ENCODE measurements at places on chromosomes 12 and 14.

GRCh38 chr12:92446083-92446460, 256.7 kb upstream of the PLEKHG7 start:
- no peak for DNase-seq

DNA sequence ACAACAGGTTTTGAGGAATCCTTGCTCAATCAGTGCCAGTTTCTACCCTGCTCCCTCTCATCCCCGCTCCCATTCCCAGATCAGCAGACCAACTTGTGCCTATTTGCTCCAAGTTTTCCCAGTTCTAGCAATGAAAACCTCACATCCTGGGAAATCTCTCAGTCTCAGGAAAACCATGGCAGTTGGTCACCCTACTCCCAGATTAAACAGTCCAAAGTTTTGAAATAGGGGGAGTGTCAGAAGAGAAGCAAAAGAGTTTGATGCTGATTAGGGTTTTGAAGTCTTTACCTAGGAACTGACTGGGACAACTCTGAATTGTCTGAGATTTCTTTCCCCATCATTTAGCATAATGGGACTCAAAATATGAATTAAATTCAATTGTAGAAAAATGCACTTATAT, 95.8 kb upstream of the ARID2 start:
- no peak for DNase-seq

GRCh38 chr12:6438345-6438744, 6.4 kb upstream of the CD27 start:
- DNase-seq = no peak

DNA sequence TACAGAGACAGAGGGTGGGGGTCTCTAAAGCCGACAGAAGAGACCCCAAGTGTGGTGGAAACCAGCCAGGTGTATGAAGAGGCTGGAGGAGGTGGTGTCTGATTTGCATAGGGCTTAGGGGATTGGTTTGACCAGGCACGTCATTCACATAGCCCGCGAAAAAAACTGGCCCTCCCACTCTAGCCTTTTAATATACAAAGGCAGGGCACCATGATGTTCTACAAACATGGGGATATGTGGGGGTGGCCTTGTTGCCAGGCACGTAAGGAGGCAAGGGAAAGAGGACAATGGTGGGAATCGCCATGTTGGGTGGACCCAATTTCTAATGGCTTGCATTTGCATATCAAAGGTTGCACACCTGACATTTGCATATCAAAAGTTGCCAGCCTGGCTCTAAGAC, 13.2 kb downstream of the LALBA start:
- DNase-seq = no peak

DNA sequence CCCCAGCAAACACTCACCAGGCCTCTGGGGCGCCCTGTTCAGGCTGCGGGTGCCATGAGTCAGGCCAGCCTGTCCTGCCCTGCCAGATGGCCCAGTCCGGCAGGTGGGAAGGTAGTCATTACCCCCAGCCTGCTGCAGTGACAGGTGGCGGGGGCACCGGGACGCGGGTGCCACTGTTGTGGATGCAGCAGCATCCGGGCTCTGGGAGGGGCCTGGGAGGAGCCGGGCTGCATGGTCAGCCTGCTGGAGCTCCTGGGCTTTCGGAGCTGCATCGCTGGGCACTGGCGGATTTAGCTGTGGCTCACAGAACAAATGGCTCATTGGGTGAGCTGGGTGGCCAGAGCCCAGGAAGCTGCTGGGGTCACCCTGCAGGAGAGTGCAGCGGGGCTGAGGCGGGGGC, 13.5 kb downstream of the CEP170B start:
- DNase-seq = no peak

GRCh38 chr14:71029236-71029781, 122.0 kb downstream of the PCNX1 start:
- no peak for DNase-seq

DNA sequence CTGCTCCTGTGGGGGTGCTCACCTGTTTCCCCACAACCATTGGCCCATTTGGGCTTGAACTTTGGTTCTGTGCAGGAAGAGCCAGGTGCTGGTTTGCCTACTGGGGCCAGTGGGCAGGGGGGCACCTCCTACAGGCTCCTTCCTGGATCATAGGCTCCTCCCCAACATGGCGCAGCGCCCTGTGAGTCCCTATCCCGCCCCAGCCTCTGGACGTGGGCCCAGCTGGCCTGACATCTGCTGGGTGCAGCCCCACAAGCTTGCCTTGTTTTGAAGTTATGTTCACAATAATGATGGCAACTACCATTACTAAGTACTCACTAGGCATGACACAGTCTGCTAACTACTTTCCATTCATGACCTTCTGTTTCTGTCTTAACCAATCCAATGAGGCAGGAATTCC, 147.8 kb downstream of the RBM19 start:
- no peak for DNase-seq

DNA sequence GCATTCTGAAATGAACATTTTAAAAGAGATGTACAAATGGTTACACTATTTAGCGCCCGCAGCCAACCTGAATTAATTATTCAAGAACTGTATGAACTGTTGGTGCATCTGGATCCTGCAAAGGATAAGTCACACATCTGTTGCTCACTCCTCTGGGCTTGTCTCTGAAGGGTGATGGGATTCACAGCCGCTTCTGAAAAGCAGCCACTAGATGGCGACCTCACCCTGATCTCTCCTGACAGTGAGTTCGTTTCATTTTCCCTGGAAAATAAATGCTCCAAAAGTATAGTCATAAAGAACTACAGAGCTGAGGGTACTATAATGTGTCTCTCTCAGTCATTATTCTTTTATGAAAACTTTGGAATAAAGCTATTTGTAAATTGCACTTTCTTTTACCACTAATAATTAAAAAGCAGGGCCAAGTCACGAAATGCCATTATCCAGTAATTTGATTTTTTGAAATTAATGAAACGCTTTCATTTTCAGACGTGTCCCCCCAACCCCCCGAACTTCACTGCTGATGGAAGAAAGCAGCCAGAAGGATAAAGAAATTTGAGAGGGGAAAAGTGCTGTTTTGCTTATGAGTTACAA, 789.6 kb downstream of the NRXN3 start:
- no peak for DNase-seq

GRCh38 chr12:58502841-58503240, 417.5 kb downstream of the LRIG3 start:
- no peak for DNase-seq

GRCh38 chr12:43840338-43840737, 4.5 kb downstream of the TMEM117 start:
- DNase-seq = no peak

- DNase-seq = no peak
These were observed 511.0 kb downstream of the TMEM121 start for GRCh38 chr14:106037380-106037779.

DNA sequence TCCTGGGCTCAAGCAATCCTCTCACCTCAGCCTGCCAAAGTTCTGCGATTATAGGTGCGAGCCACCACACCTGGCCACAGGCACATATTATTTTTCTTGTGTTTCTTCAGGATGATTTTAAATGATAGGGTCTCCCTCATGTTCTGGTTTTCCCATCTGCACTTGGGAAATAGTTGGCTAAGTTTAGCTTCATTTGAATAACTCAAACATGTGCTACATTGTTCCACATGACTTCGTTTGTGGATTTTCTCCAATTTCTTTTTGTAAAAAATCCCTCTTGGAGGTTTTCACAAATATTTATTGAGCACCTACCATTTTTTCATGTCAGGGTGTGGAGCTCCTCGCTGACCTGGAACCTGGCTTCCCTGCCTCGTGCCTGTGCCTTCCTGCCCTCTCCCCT, 55.2 kb upstream of the GNPNAT1 start:
- no peak for DNase-seq

- DNase-seq = no peak
These were observed 30.6 kb upstream of the TUBA1A start for GRCh38 chr12:49219417-49220026.

GRCh38 chr12:120006258-120006975, 17.4 kb downstream of the BICDL1 start:
- no peak for DNase-seq

DNA sequence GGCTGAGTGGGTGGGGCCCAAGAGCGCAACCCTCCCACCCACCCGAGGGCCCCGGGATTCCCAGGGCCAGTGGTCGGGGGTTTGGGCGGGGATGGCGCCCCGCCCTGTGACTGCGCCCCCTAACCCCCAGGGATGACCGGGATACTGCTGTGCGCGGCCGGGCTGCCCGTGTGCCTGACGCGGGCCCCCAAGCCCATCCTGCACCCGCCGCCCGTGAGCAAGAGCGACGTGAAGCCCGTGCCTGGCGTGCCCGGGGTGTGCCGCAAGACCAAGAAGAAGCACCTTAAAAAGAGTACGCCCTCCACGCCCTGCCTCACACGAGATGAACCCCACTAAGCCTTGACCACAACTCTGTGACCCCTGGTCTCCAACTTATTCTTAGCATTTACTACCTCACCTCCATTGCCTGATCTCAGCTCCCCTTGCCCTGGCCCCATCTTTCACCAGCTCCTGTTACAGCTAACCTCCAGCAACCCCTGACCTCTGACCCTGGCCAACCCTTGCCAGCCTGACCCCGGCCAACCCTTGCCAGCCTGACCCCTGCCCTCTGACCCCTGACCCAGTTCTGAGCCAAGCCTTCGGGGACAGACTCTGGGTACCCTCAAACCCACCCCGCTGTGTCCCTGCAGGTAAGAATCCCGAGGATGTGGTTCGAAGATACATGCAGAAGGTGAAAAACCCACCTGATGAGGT, 37.0 kb downstream of the DTX1 start:
- no peak for DNase-seq

- no peak for DNase-seq
These were observed 128.0 kb downstream of the NUAK1 start for GRCh38 chr12:106010741-106011140.

DNA sequence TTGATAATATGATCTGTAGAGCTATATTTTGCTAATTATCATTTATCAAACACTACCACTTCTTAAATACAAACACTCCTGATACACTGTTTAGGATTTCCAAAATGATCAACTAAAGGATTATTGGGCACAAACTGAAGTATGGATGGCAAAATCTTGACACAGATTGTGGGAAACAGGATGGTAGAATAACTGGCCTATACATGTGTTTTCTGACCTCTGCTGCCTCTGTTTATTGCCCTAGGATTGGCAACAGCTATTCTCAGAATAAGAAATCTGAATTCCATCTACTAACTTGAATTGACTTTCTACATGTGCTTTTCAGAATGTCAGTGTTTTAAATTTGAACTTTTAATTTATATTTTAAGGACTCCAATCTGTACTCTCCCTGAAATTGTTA, 209.1 kb downstream of the MED13L start:
- no peak for DNase-seq

DNA sequence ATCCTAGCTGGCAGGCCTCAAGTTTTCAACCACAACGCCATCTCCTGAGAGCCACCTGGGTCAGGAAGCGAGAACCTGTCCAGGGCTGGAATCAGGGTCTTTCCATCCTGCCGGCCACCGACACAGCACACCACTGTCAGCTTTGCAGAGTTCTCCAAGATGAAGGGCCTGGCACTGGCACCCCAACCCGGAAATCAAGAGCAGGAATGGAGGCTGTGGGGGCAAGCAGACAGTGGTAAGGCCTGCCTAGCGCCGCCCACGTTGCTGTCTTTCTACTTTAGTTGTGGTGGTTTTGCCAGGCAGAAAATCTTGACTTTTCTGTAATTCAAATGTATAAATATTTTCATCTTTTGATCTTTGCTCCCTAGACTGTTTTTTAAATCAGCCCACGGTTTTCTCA, 90.7 kb downstream of the ITPK1 start:
- no peak for DNase-seq

GRCh38 chr14:56676042-56676441, 96.4 kb downstream of the TMEM260 start:
- DNase-seq = no peak

- DNase-seq = no peak
These were observed 38.9 kb downstream of the NIN start for GRCh38 chr14:50792051-50792477.

DNA sequence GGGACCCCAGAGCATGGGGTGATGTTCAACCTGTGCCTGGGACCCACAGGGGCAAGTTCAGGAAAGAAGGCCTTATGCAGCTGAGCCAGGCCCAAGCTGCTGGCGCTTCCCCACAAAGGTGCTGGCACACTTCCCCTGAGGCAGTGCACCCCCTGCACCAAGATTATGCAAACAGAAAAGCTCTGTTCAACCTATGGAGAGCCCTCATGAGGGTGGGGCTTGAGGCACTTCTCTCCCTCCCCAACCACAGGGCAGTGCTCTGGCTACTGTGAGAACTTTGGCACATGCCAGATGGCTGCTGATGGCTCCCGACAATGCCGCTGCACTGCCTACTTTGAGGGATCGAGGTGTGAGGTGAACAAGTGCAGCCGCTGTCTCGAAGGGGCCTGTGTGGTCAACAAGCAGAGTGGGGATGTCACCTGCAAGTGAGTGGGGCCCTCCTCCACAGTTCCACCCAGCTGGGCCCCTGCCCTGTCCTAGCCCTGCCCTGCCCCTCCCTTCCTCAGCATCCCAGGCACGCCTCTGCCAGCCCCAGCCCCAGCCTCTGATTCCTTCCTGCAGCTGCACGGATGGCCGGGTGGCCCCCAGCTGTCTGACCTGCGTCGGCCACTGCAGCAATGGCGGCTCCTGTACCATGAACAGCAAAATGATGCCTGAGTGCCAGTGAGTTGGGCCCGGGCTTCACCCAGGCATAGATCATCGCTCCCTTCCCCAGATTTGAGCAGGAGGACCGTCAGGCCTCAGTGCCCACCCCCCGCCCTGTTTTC, 5.5 kb upstream of the NXPH4 start:
- no peak for DNase-seq

- DNase-seq = no peak
These were observed 92.7 kb downstream of the TTLL5 start for GRCh38 chr14:75753696-75754095.

DNA sequence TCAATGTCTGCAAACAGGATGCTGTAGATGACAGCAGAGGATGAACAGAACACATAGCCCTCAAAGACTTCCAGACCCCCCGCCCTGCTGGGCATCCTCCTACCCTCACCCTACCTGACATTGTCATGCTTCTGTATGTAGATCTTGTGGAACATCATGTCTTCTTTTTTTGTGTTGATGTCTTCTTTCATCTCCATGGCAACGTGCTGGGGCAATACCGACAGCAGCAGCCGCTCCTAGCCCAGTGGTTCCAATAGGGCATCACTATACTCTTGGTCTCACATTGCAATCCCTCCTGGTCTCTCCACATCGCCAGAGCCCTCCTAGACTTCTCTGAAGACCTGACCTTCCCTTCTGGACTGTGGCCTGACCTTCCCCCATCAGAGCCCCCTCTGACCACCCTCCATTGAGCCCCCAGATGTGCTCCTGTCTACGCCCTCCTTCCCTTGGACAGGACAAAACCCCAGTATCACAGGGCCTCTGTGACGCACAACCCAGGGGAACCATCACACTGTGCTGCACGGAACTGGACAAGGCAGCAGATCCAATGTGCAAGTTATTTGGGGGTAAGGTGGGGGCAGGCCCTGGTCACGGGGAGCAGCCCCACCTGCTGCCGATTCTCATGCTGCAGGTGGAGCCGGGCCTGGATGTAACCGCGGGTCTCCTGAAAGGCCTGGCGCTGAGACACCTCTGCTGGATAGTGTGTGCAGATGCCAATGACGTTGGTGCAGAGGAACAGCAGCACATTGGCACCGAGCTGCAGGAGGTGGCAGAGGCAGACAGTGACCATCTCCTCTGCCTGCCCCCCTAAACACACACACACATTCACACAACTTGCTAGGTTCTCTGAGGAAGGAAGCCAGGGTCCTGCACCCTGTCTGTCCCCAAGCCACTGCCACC, 11.1 kb downstream of the ADCY6 start:
- DNase-seq = no peak

GRCh38 chr14:69620981-69621380, 9.6 kb downstream of the SUSD6 start:
- no peak for DNase-seq

Data from cortex of kidney (tissue), 1 donor.